ENCODE measurements at places on chromosomes 6 and 20. TPM values are rescaled to one million over a fixed set of nuclear protein-coding genes. Genes with fewer than 3 reads are reported as not detected.

DNA sequence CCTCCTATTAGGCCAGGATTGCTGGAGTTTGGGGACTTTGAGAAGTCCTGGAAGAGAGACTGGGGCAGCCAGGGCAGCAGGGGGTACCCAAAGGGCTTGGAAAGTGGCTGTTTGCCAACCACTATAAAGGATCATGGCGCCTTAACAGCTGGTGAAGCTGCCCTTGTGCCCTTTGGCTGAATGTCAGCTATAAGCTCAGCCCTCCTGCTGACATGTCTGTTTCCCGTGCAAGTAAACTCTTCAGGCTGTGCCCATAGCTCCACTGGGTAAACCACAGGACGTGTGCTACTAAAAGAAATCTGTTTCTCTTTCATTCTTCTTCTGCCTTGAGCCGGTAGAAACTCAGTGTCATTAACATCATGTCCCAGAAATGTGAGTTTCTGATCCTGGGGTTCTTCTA lies 97.3 kb downstream of the CAP2 start:
- no peak for DNase-seq

TREM2 gene
- not detected for polyA plus RNA-seq

TMEM217 gene
- 1.2 TPM for polyA plus RNA-seq

RPP40 gene
- polyA plus RNA-seq, result 39.1 TPM

KIAA0408 gene
- 3.0 TPM for polyA plus RNA-seq

DNA sequence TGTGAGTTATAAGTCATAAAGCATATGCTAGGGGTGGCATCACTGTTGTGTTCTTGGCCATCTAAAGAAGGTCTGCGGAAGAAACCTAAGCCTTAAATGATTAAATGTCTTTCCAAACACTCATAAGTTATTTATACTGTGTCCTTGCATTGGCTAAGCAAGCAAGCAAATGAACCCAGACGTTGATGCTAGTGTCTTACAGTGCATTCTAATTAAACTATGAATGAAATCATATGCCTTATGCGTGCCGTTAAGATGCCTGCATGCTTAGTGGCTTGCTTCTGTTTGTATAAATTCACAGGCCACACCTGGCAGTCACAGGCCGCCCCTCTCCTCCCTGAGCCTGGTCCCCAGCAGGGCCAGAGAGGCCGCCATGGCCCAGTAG lies 49.9 kb downstream of the RIN2 start:
- no peak for DNase-seq

GRCh38 chr6:148578489-148578814 lies 168.4 kb upstream of the UST start:
- DNase-seq, result no peak

DNA sequence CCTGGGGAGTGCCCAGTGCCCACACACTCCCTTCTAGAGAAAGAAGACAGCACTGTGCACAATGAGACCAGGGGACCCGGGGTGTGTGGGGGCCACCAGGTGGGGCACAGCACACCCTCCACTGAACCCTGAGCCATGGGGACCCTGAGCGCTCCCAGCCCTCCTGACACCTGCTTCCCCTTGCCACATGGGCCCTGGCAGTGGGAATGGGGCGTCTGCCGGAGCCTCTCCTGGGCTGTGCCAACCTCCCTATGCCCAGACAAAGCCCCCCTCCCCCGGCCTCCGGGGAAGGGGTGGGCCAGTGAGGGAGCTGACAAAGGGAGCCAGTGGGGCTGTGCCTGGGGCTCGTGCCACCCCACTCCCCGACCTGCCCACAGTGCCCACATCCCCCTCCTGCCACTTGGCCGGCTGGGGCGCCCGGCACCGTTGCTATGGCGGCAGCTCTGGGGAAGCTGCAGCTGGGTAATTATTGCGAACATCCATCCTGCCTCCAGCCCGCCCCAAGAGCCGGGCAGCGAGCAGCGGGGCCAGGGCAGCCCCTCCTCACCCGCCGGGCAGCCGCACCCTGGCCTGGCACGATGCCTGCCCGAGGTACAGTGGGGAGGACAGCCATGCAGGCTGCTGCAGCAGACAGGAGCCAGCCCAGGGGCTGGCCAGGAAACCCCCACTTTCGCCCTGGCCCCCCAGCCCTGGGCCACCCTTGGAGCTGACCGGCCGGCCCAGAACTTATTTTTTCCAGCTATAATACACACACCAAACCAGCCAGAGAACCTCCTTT lies 41.9 kb upstream of the NOL4L start:
- no peak for DNase-seq

DNA sequence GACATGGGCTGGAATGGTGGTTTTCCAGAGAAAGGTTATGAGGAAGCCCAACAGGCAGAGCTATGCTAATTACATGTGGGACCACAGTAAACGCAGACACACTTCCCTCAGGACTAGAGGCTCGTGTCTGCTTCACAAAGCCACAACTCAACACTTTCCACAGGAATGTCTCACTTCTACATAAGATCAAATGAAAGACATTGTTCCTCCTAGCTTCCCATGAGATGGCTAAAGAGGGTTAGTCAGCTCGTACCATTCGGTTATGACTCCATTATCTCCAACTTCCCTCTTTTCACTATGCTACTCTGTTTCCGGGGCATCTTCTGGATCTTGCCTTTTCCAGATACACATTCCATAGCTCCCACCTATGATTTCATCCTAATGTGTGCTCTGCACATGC lies 29.1 kb upstream of the ZC3H12D start:
- DNase-seq, result no peak

GRCh38 chr6:29489286-29489685 lies 1.5 kb upstream of the MAS1L start:
- DNase-seq, result no peak

SLC2A10 gene
- not detected for polyA plus RNA-seq

VSX1 gene
- 1.2 TPM for polyA plus RNA-seq

GRCh38 chr20:61757-62156 lies 25.7 kb upstream of the DEFB125 start:
- peak; percentile 39 for DNase-seq

CDH4 gene
- 10.3 TPM for polyA plus RNA-seq
